ENCODE measurements at places on chromosomes 16 and 17. TPM values are rescaled to one million over a fixed set of nuclear protein-coding genes. Genes with fewer than 3 reads are reported as not detected.

The SLC2A4 gene
- total RNA-seq, result 0.24 TPM

The GPS1 gene
- total RNA-seq, result 125 TPM

The ALKBH5 gene
- total RNA-seq, result 123 TPM

The TSPAN10 gene
- total RNA-seq, result 0.31 TPM

The NPIPB4 gene
- total RNA-seq, result 111 TPM

The ATP2C2 gene
- not detected for total RNA-seq

The CCL18 gene
- not detected for total RNA-seq

The GFAP gene
- not detected for total RNA-seq

Measured in CD8-positive, alpha-beta memory T cell (primary cell).